ENCODE measurements at places on chromosomes 13 and 19.

DNA sequence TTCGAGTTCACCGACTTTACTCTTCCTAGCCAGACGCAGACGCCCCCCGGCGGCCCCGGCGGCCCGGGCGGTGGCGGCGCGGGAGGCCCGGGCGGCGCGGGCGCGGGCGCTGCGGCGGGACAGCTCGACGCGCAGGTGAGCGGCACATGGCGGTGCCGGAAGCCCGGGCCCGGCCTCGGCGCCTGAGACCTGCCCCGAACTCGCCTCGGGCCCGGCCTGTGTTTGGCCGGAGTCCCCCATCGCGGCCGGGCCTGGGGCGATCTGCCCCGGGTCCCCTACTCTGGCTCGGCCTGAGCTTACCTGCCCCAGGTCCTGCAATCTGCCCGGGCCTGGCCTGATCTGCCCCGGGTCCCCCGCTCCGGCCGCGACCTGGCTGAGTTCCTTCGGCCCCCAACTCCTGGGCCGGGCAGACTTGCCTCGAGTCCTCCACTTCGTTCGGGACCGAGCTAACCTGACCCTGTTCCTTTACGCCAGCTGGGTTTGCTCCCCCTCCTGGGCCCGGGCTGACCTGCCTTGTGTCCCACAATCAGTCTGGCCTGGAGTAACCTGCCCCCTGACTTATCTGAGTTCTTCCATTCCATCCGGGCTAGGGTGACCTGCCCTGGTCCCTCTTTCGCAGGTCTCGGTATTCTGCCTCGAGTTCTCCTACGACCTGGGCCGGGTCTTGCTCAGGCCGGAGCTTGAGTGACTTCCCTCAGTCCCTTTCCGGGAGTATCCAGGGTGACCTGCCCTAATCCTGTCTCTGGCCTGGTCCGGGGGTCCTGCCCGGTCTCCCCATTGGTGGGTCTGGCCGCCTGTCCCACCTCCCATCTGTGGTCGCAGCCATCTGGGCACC lies 764 bp downstream of the UPF1 start:
- DNase-seq: no peak

- DNase-seq: no peak
Measured at GRCh38 chr19:35208121-35208520, 20.4 kb downstream of the FAM187B start.

GRCh38 chr19:5628461-5628860 lies 5.6 kb downstream of the SAFB start:
- no peak for DNase-seq

- no peak for DNase-seq
Measured at GRCh38 chr13:76610819-76611415, 275.3 kb downstream of the KCTD12 start.

DNA sequence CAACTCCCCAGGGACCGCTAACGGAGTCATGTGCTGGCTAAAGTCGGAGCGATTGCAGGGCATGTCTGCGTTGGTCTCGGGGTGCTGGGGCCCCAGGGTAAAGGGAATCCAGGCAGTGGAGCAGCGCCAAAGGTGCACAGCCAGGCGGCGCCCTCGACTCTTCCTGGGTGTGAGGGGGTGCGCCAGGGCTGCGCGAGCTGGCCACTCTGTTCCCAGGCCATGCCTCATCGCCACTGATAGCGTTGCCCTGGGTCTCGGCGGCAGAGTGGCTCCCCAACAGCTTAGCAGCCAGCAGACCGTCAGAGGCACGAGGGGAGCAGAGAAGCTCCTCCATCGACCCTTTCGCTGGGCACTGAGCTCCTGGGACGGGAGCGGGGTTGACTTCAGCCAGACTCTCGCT lies 152.7 kb downstream of the B3GLCT start:
- DNase-seq: no peak

- no peak for DNase-seq
Measured at GRCh38 chr19:5478241-5478924, 23.2 kb downstream of the ZNRF4 start.

DNA sequence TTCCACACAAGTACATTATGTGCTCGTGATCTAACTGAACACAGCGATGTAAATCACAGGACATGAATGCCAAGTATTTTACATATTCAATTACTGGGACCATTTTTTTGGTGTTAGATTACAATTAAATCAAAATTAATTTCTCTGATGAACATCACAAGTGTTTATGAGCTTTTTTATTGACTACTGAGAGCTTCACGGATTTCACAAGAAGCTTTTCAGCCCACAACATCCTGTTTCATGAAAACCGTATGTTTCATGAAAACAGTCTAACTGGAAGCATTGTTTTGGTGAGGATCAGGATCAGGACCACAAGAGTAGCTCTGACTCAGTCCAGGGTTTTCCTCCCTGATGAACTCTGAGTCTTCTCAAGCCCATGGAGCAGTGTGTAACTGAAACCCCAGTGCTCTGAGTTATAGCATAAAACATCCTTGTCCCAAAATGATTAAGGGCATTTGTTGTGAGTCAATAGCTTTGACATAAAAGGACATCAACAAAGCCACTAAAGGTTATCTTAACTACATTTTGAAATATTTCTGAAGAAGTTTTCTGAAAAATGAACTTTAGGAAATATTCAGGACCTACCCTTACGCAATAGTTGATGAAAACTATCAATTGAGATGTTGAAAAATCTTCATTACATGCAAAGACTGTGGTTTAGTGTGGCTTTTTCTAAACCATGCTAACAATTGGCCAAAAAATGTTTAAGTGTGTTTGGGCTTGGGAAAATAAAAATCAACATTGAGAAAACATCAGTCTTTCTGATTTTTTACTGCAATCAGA lies 49.3 kb downstream of the UFM1 start:
- peak; percentile 96 for DNase-seq

DNA sequence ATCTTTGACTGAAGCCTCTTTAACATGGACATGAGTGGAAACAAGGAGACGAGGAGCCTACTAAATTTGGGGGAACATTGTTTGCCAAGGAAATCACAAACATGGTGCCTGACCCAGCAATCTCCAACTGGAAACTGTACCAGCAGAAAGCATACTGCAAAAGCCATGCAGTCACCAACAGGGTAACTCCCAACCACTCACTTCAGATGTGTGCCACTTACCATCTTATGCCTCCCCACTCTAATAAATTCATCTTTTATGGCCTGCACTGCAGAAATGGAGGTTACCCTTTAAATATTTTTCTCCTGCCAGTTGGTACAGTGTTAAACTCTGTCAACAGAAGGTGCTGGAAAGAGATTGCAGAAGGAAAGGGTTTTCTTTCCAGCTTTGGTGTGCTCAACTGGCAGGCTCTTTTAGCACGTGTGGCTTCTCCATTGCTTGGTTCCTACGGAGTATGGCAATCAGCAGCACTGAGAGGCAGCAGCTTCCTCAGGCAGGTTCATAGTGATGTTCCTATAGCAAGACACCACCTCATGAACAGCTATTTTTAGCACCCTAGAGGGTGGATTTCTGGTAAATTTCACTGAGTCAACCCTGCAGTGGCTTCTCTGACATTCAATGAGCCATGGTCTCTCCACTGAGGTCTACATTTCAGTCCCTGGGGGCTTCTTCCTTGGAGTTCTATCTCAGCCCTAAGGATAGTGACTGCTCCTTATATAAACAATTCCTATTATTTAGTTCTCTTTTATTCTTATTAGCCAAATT lies 21.4 kb downstream of the MIR17HG start:
- DNase-seq: peak; percentile 76

Data from fibroblast of skin of right quadriceps (primary cell).